ENCODE measurements at places on chromosomes 7 and 10. TPM values are rescaled to one million over a fixed set of nuclear protein-coding genes. Genes with fewer than 3 reads are reported as not detected.

- DNase-seq, result no peak
These were observed 247.5 kb downstream of the KLF6 start for GRCh38 chr10:3537518-3537917.

- DNase-seq, result no peak
These were observed 28.1 kb upstream of the NPVF start for GRCh38 chr7:25256333-25256819.

GRCh38 chr10:123203393-123204126 is 49.4 kb downstream of the BUB3 start:
- DNase-seq, result no peak

Gene TDRD1
- 0.64 TPM for total RNA-seq

Gene UPK3B
- total RNA-seq, result not detected

Gene ERVW-1
- not detected for total RNA-seq

Gene CLRN3
- total RNA-seq, result not detected

Data from fibroblast of villous mesenchyme (primary cell).